ENCODE measurements at places on chromosomes 11 and 22.

DNA sequence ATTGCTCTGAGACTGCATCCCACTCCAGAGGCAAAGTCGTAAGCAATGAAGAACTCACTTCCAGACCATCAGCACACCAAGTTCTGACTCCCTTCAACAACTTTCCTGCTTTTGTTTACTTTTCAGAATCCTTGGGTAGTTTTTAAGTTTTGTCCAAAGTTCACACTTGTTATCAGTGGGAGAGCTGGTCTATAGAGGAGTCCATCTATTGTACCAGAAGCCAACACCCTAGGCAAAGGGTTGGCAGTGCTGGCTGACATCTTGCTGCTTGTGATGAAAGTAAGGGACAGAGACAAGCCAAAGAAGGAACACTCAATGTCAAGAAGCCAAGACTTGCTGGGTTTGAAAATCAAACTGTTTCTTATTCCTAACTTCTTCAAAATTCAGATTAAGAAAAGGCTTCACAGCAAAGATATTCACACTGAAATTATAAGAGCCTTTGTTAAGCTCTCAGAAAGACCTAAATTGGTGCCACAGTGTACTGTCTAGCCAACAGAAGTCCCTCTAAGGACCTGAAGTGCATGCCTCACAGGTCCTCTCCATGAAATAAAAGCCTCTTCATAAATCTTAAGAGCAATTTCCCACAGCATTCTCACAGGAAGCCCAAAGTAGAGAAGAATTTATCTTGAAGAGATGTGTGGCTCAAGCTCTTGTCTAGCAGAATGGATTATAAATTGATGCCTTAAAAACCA lies 21.5 kb upstream of the LINC01488 start:
- DNase-seq, result no peak

DNA sequence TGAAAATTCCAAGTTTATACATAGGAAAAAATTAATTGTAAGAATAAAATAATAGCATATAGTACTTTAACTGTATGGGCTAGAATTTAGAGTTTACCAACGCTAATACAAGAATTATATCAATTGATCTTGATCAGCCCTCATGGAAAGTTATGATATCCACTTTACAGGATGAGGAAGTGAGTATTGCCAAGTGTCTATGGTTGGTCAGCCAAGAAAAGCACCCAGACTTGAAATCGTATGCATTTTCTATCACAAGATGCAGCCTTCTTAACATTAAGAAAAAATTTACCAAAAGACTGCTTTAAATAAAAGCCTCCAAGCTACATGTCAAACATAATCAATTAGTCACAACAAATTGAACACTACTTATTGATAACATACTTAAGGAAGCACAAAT lies 53.0 kb downstream of the DDI1 start:
- DNase-seq, result no peak

DNA sequence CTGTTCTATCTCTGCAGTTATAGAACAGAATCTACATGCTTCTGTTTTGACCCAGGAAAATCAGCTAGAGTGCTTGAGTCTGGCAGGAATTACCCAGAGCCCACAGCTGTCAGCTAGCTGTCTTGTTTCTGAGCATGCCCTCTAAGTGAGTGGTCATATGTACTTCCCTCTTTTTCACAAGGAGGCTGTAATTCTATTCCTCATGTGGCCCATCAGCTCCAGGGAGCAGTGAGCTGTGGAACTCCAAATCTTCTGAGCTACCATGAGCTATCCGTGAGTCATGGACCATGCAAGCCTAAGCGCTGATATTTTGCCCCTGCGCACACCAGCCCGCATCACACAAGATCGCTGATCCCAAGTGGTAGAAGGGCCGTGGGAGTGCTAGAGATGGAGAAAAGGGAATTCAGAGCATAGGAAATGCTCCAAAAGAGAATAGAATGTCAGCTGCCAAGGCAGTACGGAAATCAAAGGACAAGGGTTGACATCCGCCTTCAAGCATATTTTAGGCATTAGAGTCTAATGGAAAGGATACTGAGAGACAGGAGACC lies 5.4 kb downstream of the FJX1 start:
- DNase-seq, result no peak

DNA sequence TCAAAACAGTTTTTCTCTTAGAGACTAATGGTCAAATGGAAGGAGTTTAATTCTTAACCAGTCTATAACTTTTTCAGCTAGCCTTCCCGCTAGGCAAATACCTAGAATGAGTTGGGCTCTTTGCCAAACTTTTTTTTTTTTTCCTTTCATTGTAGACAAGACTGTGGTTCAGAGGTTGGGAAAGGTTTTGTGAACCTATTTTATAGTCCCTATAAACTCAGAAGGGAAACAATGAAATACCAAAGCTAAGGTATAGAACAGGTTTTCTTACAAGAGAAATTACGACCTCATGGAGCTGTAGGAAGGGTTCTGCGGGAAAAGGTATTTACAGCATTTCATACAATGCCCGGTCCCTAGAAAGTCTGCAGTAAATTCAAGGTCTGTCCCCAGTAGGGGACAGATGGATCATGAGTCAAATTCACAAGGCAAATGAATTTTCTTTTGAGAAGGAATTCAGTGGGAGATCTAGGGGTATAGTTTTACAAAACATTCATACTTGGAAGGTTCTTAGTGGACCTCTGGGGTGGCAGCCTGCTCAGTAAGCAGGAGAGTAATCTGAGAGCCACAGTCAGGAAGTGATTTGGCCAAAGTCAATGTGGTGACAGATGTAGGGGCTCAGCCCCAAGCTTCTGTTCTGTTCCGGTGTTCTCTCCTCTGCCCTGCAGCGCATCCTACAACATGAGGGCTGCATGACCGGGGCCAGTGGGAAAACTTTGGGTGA lies 146.8 kb downstream of the DBX1 start:
- DNase-seq, result peak; percentile 87

DNA sequence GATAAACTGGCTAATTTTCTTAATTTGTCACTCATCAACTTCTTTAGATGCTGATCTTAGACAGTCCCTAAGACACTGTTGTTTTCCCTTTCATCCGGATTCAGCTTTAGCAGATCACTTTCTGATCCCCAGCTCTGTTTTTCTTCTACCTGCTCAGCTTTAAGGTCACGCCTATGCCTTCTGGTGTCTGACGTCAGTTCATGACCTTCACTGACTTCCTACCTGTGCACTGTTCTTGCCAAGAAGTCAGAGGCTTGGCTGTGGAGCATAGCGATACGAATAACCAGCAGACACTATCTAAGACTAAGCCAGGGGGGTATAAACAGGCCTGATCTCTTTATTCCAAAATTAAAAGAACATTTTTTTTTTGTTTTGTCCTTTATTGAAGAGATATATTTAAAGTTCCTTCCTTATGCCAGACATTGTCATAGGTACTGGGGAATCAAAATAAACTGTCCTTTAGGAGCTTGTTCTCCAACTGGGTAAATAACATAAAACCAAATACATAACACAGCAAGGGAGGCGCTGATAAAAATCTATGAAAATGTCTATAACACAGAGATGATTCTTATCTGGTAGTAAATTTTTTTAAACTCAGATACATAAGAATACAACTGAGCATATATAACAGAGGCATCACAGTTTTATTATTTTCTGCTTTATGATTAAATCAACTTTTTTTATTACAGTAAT lies 352.2 kb upstream of the CTSC start:
- DNase-seq, result no peak

DNA sequence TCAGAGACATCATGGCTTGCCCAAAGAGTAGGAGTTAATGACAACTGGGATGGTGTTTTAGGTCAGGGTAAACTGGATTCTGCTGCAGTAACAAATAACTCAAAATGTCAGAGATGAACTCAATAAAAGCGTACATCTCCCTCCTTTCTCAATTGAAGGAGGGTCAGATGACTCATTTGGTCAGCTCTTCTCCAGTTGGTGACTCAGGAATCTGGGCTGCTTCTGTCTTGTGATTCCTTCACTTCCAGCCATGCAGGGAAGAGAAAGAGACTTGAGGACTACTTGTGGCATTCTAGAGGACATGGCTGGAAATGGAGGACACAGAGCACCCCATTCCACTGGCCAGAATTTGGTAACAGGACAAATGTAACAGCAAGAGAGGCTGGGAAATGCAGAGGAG lies 3.2 kb upstream of the SYT13 start:
- DNase-seq, result no peak

- DNase-seq, result no peak
Measured at GRCh38 chr11:130737041-130737830, 179.0 kb downstream of the SNX19 start.

GRCh38 chr11:8698917-8699441 lies 16.4 kb downstream of the RPL27A start:
- DNase-seq, result no peak

DNA sequence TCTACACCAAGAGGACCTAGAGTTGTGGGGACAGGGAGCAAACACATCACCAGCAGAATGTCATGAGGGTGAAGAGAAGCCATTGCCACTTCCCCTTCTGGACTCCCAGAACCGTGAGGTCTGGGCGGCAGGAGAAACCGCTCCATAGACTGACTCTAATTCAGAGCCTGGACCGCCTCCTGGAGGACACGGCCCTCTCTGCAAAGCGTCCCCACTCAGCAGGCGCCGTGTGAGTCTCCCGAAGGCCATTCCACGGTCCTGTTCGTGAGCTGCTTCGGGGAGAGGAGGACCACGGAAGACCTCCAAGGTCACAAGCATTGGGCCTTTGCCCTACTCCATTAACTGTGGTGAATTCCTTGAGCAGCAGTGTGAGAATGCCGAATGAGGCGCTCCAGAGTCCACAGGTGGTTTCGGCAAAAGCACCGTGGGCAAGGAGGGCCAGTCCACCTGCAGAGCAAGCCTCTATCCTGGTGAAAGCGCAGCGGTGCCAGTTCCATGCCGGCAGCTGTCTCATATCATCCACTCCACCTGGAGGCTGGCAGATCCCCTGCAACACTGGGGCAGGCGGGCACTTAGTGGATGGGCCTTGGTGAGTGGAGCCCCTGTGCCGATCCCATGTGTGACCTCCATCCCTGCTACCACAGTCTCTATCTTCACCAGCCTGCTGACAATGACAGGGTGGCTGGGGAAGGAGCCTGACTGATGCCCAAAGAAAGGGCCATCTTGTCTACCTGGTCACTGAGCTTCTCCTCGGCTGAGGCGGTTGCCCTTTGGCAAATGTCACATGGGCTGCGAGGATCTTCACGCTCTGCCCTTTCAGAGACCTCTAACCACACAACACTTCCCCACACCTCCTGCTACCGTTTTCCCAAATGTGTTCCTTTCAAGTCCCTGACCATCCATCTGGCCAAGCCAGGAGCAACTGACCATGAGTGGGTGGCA lies 7.5 kb downstream of the C11orf21 start:
- DNase-seq, result no peak

DNA sequence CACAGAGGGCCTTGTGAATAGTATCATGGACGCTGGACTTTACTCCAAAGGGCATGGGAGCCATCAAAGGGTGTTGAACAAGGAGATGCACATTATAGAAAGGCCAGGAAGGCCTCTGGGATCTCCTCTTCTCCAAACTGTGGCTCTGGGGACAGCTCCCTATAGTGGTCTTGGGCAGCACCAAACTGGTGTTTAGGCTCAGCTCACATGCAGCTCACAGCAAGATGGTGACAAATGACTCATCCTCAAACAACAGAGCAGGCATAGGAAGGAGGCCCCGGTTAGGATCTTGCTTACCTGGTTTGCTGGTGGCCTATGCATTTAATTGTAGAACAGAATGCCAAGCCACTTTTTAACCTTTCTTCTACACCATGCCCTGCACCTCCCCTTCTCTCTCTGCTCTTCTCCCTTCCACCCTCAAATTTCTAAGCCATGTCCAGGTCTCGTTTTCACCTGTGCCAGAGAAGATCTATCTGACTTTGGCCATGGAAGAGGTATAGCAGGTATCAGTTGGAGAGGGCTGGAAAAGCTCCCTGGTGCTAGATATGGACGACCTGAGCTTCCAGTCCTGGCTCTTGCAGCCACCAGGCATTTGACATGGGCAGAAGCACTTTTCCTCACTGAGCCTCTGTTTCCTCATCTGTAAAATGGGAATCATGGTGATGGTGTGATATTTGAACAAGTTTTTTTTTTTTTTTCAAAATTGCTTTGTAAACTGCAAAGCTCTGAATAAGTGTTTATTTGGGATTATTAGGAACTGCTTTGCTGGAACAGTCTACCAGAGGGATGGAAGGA lies 14.4 kb upstream of the EHF start:
- no peak for DNase-seq

GRCh38 chr11:78040691-78041379 lies 17.8 kb upstream of the KCTD14 start:
- no peak for DNase-seq

GRCh38 chr11:27395556-27396258 lies 32.7 kb upstream of the CCDC34 start:
- no peak for DNase-seq

- DNase-seq, result no peak
Measured at GRCh38 chr11:70510106-70510505, 111.8 kb downstream of the CTTN start.

GRCh38 chr11:62108017-62108750 lies 15.6 kb upstream of the INCENP start:
- DNase-seq, result peak; percentile 10

GRCh38 chr22:23263651-23264555 lies 83.6 kb downstream of the BCR start:
- no peak for DNase-seq

GRCh38 chr11:76690736-76691135 lies 20.2 kb upstream of the LRRC32 start:
- DNase-seq, result no peak

DNA sequence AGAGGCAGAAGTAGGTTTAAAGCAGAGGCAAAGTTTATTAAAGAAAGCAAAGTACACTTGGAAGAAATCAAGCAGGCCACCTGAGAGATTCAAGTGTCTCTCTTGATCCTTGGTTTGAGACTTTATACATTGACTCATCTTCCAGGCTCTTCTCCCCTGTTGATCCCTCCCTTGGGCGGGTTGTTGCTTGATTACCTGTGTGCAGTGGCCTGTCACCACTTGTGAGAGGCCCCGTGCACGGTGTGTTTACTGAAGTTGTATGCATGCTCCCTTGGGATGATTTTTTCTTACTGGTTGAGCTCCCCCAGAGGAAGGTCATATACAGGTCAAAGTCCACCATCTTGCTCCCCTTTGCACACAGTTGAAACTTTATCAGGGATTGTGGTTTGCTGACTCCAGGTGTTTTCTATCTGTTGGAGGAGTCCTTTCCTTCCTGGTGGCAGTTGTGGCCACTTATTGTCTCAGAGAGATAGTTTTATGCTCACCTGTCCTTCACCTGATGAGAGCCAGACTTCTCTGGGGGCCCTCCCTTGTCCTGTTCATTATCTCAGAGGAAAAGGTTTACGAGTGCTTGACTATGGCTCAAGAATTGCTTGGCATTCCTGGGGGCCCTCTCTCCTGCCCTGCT lies 16.3 kb upstream of the RBMXL2 start:
- DNase-seq, result no peak

Data from DMS 273 treated with DMSO at 0.1 percent for 48 hours (cell line).